ENCODE measurements at places on chromosomes 1 and 21.
A peak's percentile ranks its signal among the peaks of the same experiment; 100 is the strongest.

DNA sequence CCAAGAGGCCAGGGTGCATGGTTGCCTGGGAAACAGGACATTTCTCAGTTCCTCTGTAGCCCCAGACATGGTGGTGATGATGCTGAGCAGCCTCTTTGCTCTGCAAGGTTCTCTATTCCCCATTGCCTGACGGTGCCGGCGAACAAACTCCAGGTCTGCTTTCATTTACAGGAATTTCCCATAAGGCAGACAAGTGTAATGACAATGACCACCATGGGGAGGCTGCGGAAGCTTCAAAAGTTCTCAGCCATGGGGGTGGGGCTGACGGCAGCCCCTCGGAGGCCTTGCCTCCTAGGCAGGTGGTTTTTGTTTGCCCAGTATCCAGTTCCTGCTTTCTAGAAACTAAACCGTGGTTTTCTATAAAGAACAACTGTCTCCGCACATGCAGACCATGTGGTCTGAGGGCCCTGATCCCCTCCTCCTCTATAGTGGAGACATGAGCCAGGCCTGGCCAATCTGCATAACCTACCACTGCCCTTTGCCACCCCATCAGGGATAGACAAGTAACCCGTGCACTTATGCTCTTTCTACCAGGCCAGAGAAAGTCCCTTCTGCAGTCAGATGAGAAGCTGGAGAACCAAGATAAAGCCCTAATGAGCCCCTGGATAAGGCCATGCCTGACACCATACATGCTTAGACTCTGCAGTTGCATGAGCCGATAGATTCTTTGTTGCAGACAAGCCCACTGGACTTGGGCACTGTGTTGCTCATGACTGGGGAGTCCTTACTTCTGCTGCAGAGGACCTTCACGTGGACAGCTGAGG, 54.1 kb downstream of the LDLRAD2 start:
- no peak for DNase-seq

DNA sequence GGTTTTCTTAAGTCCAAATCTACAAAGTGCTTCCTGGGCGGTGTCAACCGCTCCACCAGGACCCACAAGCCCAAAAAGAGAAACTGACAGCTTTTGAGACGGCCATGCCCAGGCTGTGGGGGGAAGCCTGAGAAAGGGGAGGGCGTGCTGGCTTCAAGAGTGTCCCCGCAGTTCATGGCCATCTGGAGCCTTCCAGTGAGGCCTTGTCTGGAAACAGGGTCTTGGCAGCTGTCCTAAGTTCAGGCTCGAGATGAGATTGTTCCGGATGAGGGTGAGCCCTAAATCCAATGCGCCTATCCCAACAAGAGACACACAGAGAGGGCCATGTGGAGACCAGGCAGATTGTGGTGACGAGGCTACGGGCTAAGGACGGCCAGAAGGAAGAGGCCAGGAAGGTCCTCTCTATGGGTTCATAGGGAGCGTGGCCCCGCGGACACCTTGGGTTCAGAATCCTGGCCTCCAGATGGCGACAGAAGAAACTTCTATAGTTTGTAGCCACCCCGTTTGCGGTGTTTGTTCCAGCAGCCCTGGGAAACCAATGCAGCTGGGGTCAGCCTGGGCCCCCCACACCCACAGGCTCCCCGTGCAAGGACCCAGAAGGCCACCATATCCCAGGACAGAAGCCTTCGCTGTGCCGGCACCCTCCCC, 70.2 kb downstream of the ARHGEF16 start:
- no peak for DNase-seq

DNA sequence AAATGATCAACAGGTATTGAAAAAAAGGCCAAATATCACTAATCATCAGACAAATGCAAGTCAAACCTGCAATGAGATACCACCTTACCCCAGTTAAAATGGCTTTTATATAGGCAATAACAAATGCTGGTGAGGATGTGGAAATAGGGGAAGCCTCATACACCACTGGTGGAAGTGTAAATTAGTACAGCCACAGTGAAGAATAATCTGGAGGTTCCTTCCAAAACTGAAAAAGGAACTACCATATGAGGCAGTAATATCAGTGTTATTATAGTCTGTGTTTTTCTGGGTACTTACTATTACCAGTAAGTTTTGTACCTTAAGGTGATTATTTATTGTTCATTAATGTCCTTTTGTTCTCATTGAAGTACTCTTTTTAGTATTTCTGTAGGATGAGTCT, 201.3 kb downstream of the MRPL39 start:
- no peak for DNase-seq

DNA sequence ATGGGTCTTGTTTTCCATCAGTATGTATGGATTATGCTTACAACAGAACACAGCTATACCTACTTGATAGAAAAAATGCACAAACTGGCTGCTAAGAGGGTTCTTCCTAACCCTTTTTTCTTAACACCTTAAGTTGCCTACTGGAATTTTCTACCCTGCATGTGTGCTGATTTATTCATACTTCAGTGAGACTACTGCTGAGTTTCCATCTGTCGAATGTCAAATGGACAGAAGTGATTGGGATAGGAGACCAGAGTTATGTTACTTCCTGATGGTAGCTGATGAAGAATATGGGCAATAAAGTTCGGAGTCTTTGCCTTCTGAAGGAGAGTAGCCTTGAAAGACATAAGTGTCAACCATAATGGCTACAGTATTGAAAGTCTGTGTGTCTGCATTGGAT, 6.5 kb upstream of the DNM3 start:
- no peak for DNase-seq

DNA sequence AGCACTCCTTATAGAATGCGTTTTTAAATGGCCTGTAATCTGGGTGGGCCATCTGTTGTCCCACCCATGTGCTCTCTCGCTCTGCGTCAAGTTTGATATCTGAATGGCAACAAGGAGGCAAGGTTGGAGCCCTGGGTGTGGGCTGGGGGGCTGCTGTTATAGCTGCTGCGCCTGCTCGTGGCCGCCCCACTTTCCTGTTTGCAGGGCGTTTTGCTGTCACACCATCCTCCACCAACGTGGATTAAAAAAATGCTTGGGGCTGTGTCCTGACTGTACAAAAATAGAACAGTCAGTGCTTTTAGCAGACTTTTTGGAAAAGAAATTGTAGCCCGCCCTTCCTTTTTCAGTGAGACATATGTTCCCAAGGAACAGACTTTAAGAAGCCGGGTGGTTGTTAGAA, 25.4 kb downstream of the UMODL1 start:
- no peak for DNase-seq

DNA sequence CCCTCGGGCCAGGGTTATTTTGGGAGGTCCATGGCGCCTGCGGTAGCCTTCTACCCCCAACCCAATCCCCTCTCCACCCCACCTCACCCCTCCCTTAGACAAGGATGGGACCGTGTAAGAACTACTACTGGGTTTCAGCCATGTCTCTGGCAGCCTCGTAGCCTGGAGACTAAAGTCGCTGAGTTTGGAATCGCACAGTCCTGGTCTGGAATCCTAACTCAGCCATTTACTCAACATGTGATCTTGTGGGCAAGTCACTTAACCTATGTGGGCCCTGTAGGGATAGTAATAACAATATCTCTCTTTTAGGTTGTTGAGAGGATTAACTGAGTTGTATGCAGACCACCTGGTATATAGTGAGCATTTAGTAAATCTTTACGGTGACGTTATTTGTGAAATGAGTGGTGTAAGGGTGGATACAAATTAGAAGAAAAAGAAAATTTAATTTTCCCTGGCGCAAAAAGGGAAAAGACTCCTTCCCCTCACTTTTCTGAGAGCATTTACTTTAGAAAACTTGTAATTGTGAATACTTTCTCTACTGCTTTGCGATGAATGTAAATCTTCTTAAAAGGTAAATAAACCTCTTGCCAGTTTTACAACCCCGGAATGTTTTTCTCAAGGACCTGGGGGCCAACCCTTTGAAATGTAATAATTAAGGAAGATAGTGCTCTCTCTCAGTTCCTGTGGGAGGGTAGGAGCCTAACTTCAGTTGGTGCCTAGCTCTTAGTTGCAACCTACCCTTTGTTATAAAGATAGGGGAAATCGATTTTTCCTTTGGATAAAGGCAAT, 615 bp upstream of the MRPS15 start:
- no peak for DNase-seq

GRCh38 chr21:37665230-37666024, 250.8 kb downstream of the KCNJ6 start:
- DNase-seq = no peak

DNA sequence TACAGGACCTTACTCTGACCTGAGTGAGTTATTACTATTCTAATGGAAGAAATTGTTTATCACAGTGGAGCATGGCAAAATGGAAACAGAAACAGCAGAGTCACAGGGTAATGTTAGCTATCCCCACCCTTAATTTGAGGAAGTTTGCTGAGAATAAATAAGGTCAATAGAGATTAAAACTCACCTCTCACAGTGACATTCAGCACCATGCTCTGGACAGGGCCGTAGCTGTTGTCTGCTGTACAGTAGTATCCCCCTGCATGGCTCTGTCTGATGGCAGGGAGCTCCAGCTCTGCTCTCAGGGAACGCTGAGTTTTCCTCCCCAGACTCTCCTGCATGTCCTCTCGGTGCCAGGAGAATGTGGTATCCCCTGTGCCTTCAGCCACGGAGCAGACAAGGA, 11.9 kb downstream of the FCRL4 start:
- no peak for DNase-seq

DNA sequence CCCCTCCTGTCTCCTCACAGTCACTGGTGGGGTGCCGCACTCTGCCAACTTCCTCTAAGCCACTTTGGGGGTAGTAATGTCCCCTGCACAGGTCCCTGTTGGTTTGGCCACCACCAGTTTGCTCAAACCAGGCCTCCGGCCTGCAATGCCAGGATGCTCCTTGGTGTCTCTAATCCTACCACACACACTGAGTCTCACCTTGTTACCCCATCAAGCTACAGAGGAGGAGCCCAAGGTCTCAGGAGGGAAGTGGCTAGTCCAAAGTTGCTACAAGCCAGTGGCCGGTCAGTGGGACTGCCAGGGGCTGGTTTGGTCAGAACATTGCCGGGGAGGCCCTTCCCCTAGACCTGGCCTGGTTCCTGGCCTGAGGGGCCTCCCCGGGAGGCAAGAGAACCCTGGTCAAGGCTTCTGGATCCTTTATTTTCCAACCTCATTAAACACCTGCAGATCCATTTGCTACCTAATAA, 21.5 kb upstream of the LRP8 start:
- DNase-seq = no peak

- DNase-seq = no peak
These were observed 3.6 kb upstream of the ADAMTSL4 start for GRCh38 chr1:150545486-150546032.

DNA sequence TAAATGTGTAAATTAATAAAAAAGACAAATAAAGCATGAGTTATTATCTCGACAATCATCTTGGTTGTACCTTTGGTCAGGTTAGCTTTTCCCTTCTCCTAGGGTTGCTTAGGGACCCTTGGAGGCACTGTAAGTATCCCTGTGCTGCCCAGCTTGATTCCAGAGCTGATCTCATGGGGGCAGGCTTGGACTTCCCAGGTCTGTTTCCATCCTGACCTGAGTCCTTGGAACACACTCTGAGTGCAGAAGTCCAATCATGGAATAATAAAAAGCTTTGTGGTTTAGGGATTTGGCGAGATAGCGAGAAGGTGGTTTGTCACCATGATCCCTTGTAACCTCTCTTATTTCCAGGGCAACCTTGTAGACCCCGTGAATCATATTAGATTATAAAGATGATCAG, 18.7 kb upstream of the PAPPA2 start:
- no peak for DNase-seq

DNA sequence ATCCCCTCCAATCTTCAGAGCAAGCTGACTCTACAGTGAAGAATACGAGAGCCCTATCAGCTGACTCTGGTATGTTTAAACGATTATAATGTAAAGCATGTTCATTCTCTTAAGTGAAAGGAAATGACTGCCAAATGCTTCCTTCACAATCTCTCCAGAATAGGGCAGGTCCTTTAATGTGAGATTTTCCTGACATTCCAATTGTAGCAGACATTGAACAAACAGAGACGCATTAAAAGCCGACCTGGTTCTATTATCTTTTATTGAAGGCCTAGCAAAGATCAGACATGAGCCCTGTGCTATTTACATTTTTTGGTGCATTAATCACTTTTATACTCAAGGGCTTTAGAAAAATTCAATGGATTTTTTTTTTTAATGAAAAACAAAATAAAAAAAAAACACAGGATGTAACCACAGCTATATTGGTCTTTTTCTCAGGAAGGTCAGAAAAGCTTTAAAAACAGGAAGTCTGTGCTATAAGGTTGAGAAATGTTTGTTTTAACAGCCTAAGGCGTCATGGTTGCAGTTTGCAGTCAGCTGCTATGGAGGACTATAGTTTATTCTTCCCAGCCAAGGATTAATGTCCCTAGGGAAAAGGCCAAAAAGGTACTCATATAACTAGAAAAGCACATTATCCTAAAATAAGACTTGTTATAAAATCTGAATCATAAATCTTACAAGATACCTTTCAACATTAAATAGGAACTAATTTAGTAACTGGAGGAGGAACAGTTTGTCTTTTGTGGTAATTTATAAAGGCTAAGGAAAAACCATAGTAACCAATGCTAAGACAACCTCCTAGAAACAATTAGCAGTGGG, 104.8 kb downstream of the RERE start:
- DNase-seq = no peak

GRCh38 chr1:201004732-201005131, 18.8 kb downstream of the KIF21B start:
- DNase-seq = no peak

DNA sequence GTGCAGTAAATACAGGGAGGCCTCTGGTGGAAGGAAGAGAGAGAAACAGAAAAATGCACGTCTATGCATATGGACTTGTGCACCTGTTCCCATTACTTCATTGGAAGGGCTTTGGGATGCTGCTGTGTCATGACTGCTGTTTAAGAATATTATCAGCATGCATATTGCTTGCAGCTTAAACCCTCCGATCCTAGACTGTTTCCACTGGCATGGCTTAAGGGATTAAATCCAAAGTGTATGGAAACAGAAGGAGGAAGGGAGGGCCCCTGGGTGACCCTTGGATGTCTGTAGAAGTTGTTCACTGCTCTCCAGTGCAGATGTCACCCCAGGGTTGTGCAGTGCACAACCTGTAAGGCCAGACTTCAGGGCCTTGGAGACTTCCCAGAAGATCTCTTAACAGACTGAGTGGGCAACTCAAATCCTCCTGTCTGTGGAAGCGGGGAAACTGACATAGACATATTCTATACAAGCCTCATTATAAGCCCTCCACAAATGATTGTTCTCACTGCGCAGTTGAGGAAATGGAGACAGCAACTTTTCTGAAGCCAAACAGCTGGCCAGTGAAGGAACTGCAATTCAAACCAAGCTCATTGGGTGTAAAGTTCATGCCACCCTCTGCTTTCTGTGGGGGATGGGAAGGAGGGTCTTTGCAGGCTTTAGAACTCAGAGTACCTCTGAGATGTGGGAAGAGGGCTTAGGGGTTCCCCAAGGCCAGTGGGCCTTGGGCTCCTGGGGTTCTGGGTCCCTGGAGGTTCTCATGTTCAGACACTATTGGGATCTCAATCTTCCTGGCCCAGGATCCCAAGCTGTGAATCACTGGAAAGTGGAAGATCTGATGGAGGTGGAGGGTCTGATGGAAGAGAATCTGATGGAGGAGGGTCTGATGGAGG, 73.8 kb downstream of the UMODL1 start:
- no peak for DNase-seq

GRCh38 chr1:77514921-77515776, 167.3 kb downstream of the ZZZ3 start:
- peak; percentile 56 for DNase-seq

- DNase-seq = no peak
These were observed 2.6 kb downstream of the ZP4 start for GRCh38 chr1:237888143-237888542.

Measured in amygdala (tissue), 56 donors.